ENCODE measurements at places on chromosomes 2 and 18.
A peak's percentile ranks its signal among the peaks of the same experiment; 100 is the strongest.

- DNase-seq: no peak
These were observed 61.3 kb upstream of the PGAP1 start for GRCh38 chr2:196987649-196988364.

GRCh38 chr18:35577045-35577848, 4.3 kb upstream of the GALNT1 start:
- no peak for DNase-seq

- DNase-seq: no peak
These were observed 67.1 kb downstream of the RTP5 start for GRCh38 chr2:241936457-241937133.

- no peak for DNase-seq
These were observed 215.8 kb upstream of the ITGA4 start for GRCh38 chr2:181241366-181241765.

- no peak for DNase-seq
These were observed 364.3 kb downstream of the RNF144A start for GRCh38 chr2:7281231-7282201.

GRCh38 chr2:117723888-117724434, 90.5 kb upstream of the DDX18 start:
- no peak for DNase-seq

DNA sequence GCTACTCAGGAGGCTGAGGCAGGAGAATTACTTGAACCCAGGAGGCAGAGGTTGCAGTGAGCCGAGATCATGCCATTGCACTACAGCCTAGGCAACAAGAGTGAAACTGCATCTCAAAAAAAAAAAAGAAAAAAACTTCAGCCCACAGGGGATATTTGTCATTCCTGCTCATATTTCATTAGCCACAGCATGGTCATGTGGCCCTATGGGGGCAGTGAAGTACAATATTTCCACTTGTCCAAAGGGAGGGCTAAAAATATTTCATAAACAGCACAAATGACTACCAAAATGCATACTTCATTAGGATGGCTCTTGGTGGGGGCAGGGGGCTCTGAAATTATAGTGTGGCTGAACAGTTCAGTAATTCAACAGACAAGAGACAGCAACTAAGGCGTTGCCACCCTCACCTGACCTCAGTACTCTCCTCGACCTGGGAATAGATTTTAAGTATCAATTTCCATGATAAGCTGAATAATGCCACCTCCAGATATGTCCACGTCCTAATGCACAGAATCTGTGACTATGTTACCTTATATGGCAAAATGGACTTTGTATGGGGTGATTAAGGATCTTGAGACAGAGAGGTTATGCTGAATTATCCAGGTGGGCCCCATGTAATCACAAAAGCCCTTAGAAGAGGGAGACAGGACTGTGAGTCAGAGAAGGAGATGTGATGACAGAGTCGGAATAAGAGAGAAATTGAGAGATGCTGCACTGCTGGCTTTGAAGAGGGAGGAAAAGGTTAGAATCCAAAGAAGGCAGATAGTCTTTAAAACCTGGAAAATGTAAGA, 158.2 kb upstream of the CRIM1 start:
- DNase-seq: no peak

DNA sequence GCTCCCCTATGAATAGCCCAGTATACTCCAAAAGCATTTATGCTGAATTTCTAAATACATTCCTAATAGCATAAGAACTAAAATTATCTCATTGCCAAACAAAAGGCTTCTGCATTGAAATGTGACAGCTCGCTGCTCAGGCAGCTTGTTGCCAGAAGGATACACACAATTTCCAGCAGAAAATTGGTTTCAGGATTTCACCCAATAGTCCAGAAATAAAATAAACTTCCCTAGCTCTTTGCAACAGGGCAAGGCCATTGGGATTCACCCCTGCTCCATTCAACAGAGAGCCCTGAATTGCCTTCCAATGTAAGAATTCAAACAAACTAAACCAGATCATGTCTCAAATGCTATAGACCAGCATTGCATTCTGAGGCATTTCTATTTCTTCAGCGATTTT, 70.7 kb downstream of the RBM43 start:
- no peak for DNase-seq

GRCh38 chr18:76801567-76802505, 20.5 kb upstream of the ZNF236 start:
- peak; percentile 27 for DNase-seq

DNA sequence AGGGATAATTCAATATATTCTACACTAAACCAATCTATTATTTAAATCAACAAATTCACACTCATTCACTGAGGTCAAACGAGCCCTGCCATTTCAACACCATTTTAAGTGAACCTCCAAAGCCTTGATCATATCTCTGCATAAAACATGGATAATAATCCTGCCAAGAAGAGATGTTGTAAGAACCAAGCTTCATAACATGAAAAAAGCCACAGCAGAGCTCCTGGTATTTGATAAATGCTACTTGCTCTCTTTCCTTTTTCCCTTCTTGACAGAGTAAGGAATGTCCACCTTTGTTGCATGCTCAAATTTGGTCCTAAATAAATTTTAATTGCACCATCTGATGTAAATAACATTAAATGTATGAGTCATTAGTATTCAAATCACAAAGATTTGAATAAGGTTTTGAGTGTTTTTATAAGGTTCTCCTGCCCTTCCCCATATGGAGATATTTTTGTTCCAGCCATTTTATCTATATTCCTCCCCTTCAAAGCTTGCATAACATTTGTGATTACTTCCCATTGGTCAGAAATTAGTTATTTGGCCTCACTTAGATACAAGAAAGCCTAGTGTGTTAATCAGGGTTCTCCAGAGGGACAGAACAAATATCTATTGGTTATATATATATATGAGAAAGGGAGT, 318.8 kb downstream of the RND3 start:
- DNase-seq: no peak

- no peak for DNase-seq
These were observed 98.8 kb upstream of the NCKAP5 start for GRCh38 chr2:133667085-133667484.

GRCh38 chr2:174058026-174058425, 92.9 kb upstream of the SP3 start:
- no peak for DNase-seq

DNA sequence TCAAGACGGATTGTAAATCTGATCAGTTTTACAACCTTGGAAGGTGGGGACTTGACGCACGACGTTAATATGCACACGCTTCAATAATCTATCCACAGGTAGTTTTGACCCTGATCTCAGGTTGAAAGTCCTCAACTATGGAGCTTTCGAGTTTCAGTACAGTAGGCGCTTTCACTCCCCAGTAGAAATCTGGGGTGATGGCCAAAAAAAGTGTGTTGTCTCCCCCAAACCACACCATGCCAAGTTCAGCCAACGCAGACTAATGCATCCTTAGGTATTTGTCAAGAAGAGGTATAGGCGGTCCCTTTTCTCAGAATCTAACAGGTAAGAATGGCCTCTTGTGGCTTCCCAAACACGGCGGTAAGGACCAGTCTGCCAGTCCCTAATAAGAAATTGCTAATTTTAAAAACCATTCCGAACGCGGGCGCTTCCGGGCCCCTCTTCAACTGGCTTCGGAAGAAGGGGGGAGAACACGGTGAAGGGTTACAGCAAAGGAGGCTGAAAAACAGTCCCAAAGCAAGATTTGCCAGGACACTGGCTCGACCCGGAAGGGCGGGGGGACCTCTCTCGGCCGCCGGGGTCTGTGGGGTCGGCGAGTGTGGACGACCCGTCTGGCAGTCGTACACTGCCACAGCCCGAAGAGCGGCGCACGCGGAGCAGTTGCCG, 659 bp downstream of the FAM210A start:
- no peak for DNase-seq

DNA sequence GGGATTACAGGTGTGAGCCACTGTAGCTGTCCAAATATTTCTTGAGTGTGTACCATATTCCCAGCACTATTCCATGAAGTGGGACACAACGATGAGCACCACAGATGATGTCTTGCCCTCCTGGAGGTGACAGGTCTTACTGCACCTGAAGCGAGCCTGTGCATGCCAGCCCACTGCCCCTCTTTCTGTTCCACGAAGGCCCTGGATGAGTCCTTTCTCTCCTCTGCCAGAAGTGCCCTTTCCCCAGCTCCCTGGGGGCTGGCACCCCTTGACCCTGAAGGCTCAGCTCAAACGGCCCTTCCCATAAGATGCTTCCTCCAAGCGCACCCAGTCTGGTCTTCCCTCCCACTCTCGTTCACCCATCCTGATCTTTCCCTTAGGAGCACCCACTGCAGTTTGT, 5.5 kb downstream of the ATP6V1B1 start:
- DNase-seq: no peak

GRCh38 chr2:240997856-240998705, at the start of gene SNED1:
Gene SNED1 (plus strand): TSS chr2:240998618. CDS start chr2:240998838, 220 bp downstream.
- DNase-seq: peak; percentile 62

GRCh38 chr2:209974576-209974975, 27.9 kb upstream of the RPE start:
- DNase-seq: no peak

- DNase-seq: no peak
These were observed 29.0 kb upstream of the GIGYF2 start for GRCh38 chr2:232667989-232668583.

DNA sequence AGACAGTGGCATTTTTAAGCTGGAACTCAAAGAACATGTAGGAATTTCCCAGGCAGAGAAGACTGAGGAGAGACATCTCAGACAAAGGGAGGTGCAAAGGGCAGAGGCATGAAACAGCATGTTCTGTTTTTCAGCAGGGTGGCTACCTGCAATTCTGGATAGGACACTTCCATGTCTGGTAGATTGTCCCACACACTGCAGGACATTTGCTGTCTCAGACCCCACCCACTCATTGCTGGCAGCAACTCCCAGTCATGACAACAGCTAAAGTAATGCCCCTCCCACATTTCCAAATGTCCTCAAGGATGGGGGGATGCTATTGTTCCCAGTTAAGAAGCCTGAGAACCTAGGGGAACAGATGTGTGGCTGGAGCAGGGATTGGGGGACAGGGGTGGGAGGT, 40.8 kb downstream of the ANKRD44 start:
- no peak for DNase-seq

GRCh38 chr18:332721-333510, 65.1 kb upstream of the THOC1 start:
- no peak for DNase-seq

GRCh38 chr2:103232865-103233264, 471.0 kb downstream of the TMEM182 start:
- no peak for DNase-seq

DNA sequence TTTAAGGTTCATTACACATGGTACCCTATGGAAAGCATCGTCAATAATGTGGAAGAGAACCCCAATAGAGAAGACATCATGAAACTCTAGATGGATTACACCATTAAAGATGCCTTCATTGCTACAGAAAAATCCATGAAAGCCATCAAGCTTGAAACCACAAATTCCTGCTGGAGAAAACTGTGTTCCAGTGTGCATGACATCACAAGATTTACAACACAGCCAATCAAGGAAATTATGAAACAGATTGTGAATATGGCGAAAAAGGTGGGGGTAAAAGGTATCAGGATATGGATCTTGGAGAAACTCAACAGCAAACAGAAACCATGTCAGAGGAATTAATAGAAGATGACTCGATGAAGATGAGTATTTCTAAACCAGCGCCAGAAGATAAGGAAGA, 200.0 kb downstream of the SLC4A10 start:
- DNase-seq: no peak

GRCh38 chr18:5369513-5369912, 74.0 kb upstream of the ZBTB14 start:
- DNase-seq: no peak

GRCh38 chr2:143468341-143468888, 339.2 kb downstream of the ARHGAP15 start:
- no peak for DNase-seq

- DNase-seq: no peak
These were observed 114.7 kb upstream of the CYP1B1 start for GRCh38 chr2:38190542-38191218.

GRCh38 chr2:52968043-52968442, 799.6 kb upstream of the CHAC2 start:
- no peak for DNase-seq

DNA sequence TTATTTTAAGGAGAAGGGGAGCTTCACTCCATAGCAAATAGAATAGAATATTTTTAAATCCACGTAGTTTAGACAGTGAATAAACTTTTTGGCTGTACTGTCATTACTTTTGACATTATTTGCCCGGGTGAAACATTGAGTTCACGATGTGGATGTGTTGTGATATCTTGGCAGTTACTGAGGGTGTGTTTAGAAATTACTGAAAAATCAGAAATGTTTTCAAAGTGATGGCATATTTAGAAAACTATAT, 769 bp upstream of the FAM98A start:
- DNase-seq: no peak

DNA sequence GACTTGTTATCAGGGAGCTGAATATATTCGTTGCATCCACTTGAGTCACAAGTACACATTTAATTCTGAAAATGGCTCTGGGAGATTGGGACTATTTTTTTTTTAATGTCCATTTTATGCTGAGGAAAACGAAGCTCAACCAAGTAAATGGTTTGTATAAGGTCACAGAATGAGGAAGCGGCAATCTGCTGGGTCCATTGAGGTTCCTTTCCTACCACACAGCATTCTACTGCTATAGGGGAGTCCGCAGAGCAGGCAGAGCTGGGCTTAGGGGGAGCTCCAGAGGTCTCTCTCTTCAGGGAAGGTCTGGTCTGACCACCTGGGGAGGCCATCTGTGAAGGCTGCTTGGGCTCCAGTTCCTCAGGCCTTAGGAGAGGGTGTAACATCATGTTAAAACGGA, 77.9 kb downstream of the MCFD2 start:
- no peak for DNase-seq

DNA sequence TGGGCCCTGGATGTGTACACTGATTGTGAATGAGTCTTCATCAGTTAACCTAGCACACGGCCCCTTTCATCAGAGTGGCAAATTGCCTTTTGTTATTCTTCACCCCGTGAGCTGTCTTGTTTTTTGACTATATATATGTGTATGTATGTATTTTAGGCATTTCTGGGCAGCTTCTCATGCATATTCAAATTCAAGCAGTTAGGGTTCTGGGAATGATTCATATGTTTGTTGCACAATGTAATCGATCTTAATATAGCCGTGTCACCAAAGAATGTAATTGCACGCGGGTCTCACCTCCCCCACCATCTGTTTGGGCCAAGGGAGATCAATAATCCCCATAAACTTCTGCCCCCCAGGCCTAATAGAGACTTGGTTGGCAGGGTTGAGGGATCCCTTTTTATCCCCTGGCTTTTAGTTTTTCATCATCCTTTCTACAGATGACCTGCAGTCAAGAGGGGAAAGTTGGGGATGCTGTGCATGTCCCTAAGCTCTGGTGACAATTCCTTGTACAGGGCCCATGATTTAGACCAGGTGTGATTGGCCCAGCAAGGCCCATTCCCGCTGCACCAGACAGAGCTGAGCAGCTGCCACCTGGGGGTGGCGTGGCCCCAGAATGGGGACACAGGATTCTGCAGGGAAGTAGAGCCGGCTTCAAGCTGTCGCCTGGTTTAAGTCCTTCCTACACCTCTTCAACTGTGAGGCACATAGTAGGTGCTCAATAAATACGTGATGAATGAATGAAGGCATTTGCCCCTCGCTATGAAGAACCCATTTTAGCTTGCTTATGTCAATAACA, 19.2 kb downstream of the KCNF1 start:
- DNase-seq: no peak

GRCh38 chr2:236947896-236948295, 137.8 kb upstream of the COPS8 start:
- no peak for DNase-seq
